ENCODE measurements at places on chromosomes 7 and 10.

- no peak for DNase-seq
Measured at GRCh38 chr7:157267516-157267915, 69.3 kb upstream of the DNAJB6 start.

- no peak for DNase-seq
Measured at GRCh38 chr10:124874-125273, 10.4 kb upstream of the ZMYND11 start.

DNA sequence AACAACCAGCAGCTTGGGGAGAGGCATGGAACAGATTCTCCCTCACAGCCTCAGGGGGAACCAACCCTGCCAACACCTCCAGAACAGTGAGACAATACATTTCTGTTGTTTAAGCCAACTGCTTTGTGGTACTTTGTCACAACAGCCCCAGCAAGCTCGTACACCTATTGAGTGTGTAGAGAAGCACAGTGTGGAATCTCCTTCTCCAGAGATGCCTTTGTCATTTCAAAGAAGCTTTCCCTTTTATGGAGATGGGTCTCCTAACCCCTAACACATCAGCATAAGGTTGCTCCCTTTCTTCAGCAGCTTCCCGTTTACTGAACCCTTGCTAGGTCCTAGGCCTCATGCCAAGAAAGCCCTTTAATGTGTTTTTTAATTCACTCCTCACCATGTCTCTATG is 60.7 kb upstream of the AGK start:
- DNase-seq = no peak

DNA sequence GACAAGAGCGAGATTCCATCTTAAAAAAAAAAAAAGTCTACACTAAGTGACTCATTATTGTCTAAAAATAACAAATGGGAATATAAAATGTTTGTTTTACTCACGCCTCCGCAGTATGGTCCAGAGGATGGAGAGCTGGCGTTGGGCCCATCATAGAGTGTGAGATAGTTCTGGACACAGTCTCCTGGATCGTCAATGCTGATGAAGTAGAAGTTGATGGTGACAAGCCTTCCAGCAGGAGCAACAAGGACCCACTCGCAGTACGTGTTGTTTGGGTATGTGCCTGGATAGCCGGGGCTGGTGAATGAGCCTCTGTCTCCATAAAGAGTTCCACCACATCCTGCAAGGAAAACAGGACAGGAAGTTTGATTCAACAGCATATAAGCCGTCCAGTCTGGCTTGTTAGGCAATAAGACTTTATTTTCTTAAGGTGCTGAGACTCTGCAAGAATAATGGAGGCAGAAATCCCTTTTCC is 11.5 kb upstream of the RSU1 start:
- no peak for DNase-seq

DNA sequence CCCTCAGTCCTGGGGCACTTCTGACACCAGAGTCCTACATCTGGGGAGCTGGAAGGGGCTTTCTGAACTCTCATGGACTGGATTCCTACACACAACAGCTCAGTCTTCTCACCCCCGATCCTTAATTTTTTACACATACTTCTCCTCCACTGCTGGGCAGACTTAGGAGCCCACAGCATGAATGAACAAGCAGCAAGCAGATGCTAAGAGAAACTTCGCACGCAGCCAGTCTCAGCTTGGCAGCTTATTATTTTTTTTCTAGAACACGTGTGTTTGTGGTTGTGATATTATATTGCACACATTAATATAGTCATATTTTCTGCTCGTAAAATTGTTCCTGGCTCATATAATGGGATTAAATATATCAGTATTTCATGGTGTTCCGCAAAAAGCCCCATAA is 50.9 kb upstream of the LOXL4 start:
- DNase-seq = no peak

DNA sequence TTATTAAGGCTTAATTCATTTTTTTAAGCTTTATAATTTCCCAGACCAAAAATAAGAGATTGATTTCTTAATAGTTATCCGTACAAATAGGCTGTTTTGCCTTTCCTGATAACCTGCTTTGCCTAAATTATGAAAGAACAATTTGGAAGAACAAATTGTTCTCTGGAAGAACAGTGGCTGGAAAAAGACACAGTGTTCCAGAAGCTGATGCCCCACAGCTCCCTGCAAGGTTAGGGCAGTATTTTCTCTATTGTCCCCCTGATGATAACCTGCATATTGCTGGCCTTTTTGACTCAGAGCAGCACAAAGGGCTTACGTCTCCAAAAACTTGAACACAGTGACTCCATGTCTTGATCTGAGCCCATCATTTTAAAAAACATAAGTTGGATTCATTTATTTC is 151.5 kb downstream of the CSTF2T start:
- no peak for DNase-seq

GRCh38 chr7:100655908-100656674 is at the start of gene ACTL6B:
Gene ACTL6B, minus strand, starts transcription at chr7:100656448. Its CDS starts 94 bp downstream, at chr7:100656354.
- no peak for DNase-seq

- no peak for DNase-seq
Measured at GRCh38 chr7:157500171-157500960, 163.6 kb downstream of the DNAJB6 start.

- no peak for DNase-seq
Measured at GRCh38 chr10:68023292-68023691, 51.8 kb downstream of the HERC4 start.
